ENCODE measurements at places on chromosomes 4 and X.
A peak's percentile ranks its signal among the peaks of the same experiment; 100 is the strongest.

DNA sequence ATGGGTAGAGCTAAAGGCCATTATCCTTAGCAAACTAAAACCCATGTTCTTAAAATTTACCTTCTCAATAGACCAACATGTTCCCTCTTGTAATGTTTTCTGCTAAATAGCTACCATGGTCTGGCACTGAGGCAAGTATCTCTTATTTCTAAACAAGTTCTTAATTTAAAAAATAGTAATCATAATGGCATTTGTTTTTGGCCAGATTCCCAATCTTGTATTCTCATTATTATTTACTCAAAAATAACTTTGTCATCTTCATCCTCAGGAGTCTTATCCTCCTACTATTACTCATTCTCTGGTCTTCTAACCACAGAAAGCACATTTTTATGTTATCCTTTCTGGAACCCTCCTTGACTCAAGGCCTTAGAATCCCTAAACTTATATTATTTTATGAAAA lies 931.2 kb downstream of the CCSER1 start:
- DNase-seq: no peak

DNA sequence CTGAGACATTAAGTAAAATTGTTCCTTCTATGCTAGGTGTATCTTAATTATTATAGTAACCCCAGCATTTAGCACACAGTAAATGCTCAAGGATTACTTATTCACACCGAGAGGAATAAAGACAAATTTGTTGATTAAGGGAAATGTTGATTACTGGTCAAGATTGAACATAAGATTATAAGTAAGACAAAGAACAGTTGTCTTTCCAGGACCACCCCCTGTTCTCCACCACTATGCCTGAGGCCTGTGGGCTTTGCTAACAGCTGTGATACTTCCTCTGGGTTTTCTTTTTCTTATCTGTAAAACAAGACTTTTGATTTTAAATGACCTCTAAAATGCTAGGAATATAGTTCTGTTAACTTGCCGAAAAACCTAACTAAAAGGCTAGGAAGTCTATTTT lies 128.0 kb downstream of the DCLK2 start:
- DNase-seq: no peak

DNA sequence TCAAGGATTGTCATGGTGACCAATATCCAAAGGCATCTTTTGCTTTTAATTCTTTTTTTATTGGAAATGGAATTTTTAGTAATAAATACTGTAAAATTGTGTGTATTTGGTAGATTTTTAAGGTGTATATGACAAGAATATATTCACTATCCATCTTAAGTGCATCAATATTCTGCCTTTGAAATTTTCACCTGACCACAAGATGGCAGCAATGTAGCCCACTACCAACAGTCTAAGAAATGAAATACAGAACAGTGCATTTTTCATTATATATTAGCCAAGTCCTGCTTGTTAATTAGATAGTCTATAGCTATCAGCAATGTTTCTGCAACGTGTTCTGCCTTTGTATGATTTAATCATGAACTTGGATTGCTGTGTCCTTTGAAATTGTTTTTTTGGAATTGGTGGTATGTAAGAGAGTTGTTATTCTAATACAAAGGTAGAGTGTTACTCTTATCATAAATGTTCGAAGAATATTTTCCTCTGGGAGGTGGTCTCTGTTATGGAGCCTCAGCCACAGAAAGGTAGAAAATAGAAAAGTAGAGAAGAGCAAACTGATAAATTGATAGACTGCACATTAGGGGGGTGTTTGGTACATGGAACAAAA lies 38.2 kb downstream of the HPGDS start:
- DNase-seq: no peak

GRCh38 chrX:100895365-100896075 lies 21.4 kb upstream of the NOX1 start:
- peak; percentile 1 for DNase-seq

GRCh38 chrX:139691843-139692505 lies 16.0 kb downstream of the MCF2 start:
- no peak for DNase-seq

DNA sequence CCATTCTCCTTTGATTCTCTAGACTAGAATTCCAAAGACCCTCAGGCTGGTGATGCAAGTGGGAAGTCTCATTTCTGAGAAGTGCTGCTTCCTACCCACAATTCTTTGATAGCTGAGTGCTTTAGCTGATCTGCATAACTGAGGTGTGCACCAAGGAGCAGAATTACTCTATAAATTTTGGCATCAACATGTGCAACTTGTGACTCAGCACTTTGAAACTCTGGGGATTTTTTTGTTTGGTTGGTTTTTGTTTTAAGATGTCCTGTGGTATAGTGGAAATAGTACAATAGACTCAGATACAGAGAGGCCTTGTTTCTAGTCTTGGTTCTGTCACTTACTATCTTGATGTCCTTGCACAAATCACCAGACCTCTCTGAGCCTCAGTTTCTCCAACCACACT lies 148.4 kb downstream of the AR start:
- DNase-seq: no peak

DNA sequence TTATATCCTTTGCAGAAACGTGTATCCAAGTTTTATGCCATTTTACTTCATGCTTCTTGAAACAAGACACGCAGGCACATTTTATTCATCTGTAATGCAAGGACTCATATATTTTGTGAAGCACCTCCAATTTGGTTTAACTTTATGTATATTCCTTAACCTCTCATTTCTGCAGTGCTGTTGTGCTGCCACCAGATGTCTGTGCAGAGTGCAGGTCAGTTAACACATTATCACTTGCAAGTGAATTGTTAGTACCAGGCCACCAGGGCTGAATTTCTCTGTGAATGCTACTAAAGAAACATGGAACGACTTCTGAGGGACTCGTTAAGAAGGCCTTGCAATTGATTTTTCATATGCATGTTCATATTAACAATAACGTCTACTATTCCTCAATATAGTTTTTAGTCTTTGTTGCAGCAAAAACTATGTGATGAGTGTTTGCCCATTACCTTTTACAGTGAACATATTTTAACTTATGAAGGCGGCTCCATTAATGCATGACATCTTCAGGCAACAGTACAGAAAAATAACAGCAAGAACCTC lies 770.3 kb downstream of the NLGN4X start:
- no peak for DNase-seq

GRCh38 chr4:6001680-6002491 lies 16.3 kb downstream of the C4orf50 start:
- DNase-seq: no peak

- DNase-seq: no peak
Measured at GRCh38 chr4:119679251-119679650, 50.6 kb upstream of the PDE5A start.

- DNase-seq: no peak
Measured at GRCh38 chr4:89101256-89102161, 9.8 kb upstream of the TIGD2 start.

GRCh38 chr4:164731827-164732474 lies 22.0 kb upstream of the SMIM31 start:
- peak; percentile 21 for DNase-seq

DNA sequence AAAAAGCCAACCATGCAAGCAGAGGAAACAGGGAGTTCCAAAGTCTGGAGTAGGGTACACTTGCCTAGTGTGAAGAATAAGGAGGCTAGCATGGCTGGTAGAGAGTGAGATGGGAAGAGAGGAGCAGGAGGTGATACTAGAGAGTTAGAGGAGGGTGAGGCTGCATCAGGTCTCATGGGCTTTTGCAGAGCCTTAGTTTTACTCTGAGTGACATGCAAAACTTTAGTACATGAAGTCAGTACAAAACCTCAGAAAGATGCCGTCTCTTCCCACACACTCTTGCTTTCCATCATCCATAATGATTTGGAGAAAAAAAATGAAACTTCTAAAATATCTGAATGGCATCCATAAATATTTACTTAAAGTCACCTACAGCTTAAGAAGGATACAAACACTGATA lies 5.0 kb downstream of the OPRPN start:
- no peak for DNase-seq

DNA sequence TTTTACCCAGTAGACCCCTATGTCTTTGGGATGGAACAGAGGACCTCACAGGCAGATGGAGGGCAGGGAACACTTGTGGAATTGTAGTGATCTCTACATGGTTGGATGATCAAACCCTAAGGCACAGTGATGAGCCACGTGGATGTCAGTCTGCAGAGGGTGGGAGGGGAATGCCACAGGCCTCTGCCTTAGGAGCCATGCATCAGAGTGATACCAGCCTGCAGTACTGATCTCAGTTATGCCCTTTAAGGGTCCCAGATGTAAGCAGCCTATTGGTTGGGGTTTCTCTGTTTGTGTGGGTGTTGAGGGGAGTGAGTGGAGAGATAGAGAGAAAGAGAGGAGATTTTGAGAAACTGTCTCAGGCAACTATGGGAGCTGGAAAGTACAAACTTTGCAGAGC lies 39.9 kb upstream of the XAGE1B start:
- no peak for DNase-seq

- DNase-seq: no peak
Measured at GRCh38 chr4:151882072-151882803, 121.4 kb upstream of the GATB start.

- no peak for DNase-seq
Measured at GRCh38 chr4:115484479-115484878, 371.1 kb upstream of the NDST4 start.

DNA sequence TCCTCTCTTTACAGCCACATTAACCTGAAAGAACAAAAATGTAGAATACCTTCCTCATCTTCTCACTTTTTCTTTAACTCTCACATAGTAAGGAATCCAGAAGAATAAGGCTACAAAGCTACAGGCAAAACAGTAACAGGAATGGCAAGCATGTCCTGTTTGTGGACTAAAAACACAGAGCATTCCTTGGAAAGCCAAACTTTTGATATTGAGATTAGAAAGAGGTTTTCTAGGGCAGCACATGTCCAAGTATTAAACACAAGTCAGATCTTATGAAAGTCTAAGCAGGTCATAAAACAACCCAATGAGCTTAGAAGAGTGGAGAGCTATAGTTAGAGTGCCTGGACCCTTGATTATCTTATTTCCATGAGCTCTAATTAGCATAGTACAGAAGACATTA lies 58.2 kb upstream of the FAM9C start:
- DNase-seq: no peak
